ENCODE measurements at places on chromosomes 16 and 17.

GRCh38 chr17:45260204-45260783 is 1.6 kb downstream of the SPATA32 start:
- DNase-seq = no peak

GRCh38 chr17:74283371-74283673 is 9.3 kb downstream of the DNAI2 start:
- no peak for DNase-seq

GRCh38 chr17:76935331-76935730 is 67.1 kb downstream of the MGAT5B start:
- DNase-seq = no peak

- DNase-seq = no peak
These were observed 688.2 kb upstream of the KIF2B start for GRCh38 chr17:53134548-53134947.

DNA sequence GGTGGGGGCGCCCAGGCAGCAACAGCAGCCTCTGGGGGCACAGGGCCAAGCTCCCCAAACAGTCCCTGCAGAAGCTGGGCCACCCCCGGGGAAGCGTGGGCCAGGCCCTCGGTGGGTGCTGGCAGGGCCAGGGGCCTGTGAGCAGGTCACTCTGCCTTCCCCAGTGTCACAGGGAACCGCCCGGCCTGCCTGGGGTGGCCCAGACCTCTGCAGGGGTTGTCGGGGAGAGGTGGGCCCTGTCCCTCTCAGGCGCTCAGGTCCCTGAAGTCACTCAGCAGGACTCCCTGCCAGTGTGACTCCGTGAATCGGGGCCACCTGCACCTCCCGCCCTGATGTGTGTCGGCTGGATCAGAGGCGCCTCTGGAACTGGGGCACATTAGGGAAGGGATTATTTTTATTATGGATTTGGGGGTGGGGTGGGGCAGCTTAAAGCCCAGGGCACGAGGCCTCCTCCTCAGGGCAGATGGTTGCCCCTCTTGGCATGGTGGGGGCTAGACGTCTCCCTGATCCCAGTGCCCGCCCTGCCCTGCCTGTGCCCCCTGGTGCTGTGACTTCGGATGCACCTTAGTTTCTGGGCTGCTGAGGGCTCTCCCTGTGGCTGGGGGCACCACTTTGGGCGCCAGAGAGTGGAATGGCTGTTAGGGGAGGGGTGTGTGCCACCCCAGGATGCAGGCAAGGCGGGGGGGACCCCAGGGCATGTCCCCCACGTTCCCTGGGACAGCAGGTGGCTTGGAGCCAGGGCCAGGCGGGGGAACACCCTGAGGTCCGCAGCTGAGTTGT is 1.2 kb upstream of the GNG13 start:
- no peak for DNase-seq

DNA sequence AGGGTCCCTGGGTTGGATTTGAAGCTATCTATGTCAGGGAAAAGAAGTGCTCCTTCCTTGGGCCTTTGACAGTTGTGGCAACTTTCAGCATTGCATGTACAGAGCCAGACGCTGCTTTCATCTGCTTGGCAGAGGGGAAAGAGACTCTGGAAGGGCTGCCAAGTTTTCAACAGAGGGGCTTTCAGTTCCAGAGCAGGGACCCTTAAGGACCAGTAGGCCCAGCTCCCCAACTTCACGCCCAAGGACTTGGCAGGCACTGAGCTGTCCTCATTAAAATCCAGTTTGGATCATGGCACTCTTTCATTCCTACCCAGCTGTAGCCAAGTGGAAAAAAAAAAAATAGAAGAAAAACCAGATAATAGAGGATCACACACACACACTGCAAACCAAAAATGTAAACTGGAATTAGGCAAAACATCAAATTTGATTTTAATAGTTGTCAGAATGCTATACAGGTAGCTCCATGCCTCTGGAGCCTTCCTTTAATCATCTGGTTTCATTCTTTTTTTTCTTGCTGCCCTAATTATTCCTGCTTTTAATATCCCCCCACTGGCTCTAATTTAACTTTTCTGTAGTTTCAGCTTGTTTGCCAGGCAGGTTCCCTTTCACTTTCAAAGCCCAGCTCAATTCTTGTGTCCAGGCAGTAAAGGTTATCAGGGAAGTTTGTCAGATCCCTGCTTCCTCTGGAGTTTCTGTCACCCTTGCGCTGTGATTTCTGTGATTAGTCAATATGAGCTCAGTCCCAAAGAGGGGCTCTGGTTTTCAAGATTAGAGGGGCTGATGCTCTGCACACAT is 702.6 kb upstream of the CDH8 start:
- DNase-seq = no peak

DNA sequence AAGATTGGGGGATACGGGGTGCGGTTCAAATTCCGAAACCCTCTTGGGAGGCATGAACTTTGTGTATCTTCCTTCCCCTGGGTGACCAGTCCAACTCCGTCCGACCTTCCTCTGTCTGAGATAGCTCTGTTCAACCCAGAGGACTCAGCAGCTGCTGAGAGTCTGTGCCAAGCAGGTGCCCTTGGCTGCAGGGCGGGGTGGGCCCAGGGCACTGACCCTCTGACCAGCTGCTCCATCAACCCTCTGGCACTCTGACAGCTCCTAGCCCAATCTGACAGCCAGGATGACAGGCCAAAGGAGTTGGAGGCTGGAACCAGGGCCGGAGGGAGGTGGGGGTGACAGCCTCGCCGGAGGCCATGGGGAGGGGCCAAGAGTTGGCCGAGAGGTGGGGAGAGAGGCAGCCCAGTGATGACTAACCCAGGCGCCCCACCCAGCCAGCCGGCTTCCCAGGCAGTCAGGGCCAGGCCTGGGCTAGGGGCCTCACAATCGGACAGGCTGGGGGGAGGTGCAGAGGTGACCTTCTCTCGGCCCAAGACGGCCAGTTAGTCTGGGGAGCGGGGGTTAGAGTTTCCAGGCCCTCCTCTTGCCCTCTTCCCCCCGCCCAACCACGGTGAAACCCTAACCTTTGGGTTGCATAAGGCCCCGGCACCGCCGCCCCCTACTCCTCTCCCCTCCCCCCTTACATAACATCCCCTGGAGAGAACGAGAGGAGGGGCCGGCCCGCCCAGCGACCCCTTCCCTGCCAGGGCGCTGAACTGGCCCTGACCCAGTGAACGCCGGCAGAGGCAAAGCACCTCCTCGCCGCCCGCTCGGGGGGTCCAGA is 5.0 kb upstream of the TLCD2 start:
- DNase-seq = no peak

GRCh38 chr17:60455378-60455777 is 33.1 kb downstream of the CHCT1 start:
- no peak for DNase-seq

DNA sequence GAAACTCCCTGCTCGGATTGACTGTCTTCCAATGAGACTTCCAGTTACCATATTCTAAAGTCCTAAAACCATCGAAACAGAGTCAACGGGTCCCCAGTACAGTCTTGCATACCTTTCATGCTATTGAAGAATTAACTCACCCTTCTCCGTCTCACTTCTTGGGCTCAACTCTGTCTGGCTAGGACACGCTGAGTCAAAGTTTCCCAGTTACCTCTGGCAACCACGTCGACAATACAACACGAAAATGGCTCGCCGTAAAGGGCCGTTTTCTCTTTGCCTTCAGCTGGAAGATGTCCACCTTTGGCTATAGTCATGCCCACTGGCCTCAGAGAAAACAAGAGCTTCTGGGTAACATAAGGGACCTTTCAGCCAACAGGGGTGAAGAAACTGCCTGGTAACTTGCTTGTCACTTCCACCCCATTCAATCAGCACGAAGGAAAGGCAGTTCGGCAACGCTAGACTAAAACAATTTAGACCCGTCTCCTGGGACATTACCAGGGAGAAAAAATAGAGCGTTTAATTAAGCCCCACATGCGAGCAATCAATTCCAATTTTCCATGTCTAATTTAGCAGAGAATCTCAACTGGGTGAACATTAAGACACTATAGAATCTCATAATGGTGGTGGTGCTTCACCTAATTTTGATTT is 21.5 kb downstream of the KCNG4 start:
- no peak for DNase-seq

Data from naive thymus-derived CD8-positive, alpha-beta T cell (primary cell).